ENCODE measurements at places on chromosomes 5 and 9.

DNA sequence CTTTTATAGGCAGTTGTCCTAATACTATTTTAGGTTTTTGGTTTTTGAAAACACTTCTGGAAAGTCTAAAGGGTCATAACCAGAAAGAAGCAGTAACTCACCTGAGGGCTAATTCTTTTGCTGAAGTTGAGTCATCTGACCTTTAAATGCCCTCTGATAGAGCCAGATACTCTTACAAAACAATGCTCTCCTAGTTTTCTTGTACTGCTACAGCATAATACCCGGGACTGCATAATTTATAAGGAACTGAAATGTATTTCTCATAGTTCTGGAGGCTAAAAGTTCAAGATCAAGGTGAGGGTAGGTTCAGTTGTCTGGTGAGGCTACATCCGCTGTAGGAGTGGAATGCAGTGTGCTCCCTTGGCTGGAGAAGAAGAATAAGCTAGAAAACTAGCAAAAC, 670.3 kb downstream of the TLE4 start:
- DNase-seq: no peak

GRCh38 chr9:126694206-126695081, 80.7 kb downstream of the LMX1B start:
- DNase-seq: no peak

- DNase-seq: peak; percentile 44
Observed at GRCh38 chr5:66828548-66829357, 232.6 kb downstream of the MAST4 start.

DNA sequence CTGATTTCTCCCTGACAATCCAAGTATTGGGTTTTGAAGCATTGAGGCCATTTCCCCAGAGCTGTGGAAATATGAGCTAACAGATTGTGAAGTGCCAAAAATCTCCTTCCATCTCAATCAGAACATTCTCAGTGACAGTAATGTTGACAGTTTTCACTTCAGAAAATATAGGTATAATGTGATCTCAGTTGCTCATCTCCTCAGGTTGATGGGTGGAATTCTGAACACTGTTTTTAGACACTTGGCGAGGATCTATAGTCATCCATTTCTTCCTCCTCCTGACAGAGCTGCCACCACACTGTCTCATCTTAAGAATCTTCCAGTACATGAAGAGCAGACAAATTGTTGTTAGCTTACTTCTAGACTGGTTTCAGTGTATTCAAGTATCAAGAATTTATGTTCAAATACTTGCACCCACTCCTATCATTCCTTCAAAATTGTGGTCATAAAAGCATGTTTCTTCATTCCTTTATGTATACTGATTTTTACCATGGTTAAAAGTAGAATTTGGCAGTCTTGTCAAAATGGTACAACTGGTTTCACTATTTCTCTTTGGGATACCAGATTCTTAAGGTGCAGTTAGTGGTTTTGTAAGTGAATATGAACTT, 199.7 kb upstream of the TLE4 start:
- peak; percentile 17 for DNase-seq

DNA sequence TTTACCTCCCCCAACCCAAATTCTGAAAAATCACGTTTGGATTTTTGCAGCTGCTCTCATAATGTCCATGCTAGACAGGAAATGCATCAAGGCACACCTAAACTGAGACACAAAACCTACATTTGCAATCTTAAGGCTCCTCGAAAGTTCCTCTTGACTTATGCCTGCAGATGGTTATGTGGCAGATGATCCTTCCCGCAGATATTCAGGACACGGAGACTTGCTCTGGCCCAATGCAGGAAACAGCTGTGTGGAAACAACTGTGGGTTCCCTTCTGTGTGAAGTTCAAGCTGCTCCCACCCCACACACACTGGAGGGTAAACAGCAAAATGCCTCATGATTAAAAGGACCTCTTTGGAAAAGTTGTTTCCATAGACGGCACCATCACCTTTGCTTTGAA, 253.8 kb downstream of the EBF1 start:
- DNase-seq: no peak

GRCh38 chr5:130693509-130693908, 471.5 kb downstream of the HINT1 start:
- no peak for DNase-seq
